ENCODE measurements at places on chromosomes 5 and 9.

DNA sequence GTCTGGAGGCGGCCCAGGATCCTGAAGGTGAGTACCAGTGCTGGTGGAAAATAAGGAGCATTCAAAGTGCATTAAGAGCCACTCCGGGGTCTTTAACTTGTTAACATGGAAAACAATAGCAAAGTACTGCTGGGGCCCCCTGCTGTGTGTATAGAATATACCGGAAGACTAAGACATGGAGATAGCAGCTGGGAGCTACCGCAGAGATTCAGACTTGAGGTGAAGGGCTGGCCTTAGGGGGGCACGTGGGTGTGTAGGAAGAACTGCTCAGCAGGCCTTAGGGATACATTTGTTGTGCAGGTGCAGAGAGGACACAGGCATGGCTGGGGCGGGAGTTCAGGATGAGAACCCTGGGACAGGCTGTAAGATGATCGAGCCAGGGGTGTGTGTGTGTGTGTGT lies 1.2 kb upstream of the DMRT1 start:
- DNase-seq: no peak

DNA sequence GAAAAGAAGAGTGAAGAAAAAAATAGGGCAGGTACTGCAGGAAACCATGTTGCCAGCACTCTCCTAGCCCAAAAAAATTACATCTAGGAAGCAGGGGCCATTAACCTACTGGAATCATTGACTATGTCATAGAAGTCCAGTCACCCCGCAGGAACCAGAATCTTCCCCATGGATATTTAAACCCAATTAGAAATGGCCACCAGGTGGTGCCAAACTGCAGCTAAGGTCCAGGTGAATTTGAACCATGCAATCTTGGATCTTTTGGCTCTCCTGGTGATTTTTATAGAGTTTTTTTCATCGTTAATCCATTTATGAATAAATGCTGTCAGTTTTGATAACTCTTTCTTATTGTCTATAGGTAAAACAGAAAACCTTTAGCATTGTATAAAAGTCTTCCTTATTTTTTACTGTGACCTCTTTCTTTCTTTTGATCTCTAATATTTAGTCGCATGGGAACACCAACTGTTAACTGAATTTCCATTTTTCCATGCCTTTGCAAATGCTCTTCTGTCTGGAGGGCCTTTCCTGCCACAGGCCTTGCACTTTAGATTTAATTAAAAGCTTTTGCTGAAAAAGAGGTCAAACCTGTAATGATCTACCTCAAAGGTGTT lies 147.5 kb upstream of the FGF10 start:
- DNase-seq: no peak

- no peak for DNase-seq
These were observed 39.0 kb upstream of the ZFYVE16 start for GRCh38 chr5:80368661-80369480.

GRCh38 chr9:94788570-94789105 lies 62.1 kb downstream of the AOPEP start:
- no peak for DNase-seq

- DNase-seq: no peak
These were observed 1.5 kb downstream of the CTNNA1 start for GRCh38 chr5:138754699-138755057.

DNA sequence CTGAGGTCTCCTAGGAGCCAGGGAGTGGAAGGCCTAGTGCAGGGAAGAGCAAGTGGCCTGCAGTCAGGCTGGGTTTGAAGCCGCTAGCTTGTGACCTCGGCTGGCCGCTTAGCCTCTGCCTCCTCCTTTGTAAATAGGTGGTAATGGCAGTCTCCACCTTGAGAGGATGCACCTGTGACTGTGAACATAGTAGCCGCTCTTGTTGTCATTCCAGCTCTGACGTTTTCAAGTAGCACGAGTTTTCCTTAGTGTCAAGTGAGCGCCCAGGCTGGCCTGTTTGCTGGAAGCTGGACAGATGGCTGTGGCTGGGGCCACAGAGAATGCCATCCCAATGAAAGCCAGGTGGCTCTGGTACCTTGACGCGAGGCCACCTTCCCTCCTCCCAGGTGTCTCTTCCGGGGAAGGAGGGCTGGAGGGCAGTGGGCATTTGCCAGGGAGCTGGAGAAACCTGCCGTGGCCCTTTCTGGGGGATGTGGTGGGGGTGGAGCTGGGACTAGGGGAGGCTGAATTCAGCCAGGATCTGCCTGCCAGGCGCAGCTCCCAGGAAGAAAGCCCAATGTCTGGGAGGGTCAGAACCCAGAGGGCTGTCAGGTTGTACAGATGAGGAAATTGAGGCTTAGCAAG lies 2.5 kb downstream of the ASS1 start:
- DNase-seq: no peak

DNA sequence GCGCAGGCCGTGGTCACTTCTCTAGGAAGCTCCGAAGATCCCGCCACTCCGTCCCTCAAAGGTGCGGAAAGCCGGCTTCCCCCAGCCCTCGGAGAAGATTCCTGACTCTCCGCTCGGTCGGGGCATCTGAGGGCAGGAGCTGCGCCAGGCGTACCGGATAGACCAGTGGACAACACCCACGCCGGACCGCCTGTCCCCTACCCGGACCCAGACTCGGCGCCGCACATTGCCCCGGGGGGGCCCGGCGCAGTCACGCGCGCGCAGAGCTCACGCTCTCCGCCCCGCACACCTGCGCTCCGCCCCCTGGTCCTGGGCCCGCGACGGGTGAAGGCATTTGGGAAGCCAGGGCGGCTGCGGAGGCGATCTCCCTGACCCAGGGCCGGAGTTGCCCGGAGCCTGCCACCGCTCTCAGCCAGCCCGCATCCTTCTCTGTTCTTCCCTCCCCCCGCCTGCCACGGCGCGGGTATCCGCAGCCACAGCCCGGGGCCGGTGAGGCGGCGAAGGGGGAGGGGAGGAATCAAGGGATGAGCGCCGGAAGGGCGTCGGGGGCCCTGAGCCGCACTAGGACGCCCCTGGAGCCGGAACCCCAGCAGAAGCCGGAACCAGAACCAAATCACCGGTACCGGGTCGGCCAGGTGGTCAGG lies 448 bp downstream of the RELL2 start:
- DNase-seq: no peak

- no peak for DNase-seq
These were observed 164.1 kb downstream of the HSD17B3 start for GRCh38 chr9:96137671-96138429.

GRCh38 chr5:121313886-121314285 lies 537.8 kb upstream of the FTMT start:
- no peak for DNase-seq

DNA sequence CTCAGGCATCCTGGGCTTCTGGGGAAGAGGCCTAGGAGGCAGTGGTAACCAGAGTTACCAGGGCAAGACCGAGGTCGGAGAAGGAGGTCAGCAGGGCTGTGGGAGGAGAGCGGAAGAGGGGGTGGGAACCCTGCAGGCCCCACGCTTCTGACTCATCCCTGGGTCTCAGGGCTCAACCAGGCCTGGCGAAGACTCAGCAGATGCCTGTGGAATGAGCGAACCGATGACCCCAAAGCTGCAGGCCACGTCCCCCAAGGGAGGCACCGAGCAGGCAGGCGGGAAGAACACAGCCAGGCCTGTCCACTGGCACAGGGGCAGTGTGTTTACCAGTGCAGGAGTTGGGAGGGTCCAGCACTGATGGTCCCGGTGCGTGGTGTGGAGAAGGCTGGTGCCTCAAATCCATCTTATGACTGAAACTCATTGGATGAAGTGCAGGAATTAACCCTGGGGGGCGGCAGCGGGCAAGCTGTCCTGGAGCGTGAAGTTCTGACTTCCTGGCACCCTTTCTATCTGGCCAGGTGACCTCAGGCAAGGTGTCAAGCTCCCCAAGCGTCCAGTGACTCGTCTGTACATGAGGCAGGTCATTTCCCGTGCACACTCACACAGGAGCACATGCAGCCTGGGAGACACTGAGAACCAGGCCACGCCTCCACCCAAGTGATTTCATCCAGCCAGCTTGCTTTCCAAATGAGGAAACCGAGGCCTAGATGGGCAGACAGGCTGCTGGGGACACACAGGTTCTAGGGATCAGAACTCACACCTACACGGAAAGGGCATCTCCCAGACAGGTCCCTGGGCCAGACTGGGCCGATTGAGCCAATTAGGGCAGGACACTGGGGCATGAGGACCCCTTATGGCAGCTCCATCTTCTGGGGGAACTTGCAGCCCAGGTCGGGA lies 69.1 kb downstream of the ADAMTS2 start:
- peak; percentile 74 for DNase-seq

GRCh38 chr9:109171926-109172325 lies 4.9 kb upstream of the FRRS1L start:
- DNase-seq: no peak

DNA sequence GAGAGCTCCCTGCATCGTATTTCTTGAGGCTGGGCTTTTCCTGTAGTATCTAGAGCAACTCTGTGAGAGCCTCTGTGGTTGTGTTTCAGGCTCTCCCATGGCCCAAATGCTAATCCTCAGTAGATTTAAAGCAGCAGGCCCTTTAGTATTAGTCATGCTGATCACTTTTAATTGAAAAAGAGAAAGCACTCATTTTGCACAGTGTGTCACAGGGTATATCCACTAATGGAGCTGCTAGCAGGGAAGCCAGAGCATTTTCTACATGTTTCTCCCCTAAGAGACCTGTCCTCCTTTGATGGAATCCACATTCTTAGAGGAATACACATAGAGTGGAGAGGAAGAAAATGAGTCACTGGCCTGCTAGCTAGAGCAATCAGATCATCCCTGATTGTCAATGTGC lies 348.5 kb downstream of the TMEM232 start:
- no peak for DNase-seq

DNA sequence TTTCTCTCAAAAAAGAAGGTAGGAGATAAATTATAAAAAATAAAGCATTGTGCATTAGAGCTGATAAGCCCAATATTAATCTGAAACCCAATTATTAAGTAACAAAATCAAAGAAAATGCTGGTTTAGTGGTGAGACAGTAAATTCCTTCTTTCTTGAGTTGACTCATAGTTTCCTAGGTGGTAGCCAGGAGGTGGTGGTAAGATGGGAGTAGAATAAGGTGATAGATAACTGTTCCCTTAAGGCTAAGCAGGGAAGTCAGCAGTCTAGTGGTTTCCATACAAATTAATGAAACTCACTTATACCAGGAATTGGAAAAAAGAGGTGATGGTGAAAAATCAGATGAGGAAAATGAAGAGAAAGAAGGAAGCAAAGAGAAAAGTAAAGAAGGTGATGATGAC lies 23.2 kb downstream of the LYSMD3 start:
- DNase-seq: no peak

DNA sequence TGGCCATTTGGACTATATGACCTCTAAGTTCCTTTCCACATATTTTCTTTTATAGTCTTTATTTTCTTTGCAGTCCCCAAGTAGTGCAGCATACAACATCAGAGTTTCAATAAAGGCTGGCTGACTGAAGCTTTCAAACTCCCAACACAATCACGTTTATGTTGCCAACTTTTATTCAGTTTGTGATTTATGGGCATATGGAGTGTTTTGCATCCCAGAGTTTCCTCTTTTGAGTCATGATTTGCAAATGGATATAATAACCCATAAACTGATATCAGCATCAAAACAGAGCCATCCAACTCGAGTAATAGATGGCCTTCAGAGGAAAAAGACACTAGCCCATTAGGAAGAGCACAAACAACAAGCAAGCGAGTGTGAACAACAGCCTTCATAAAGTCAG lies 414.0 kb downstream of the ELAVL2 start:
- DNase-seq: no peak

GRCh38 chr5:138817241-138817640 lies 57.9 kb downstream of the LRRTM2 start:
- no peak for DNase-seq

DNA sequence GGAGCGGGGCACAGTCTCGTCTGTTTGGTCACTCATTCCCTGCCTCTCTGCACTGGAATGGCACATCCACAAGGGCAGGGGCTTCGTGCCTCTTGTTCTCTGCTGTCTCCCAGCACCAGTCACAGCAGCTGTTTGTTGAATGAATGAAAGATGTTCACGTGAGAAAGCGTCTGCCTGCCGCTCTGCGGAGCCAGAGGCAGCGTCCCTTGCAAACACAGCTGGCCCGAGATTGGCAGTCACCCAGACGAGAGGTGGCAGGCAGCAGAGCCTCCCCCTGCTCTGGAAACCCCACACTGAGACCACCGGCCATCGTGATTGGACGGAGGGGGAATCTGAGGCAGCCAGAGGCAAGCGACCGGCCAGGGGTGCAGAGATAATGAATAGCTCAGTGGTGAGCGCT lies 6.0 kb upstream of the FAM163B start:
- DNase-seq: no peak

GRCh38 chr5:86143837-86144236 lies 473.9 kb upstream of the COX7C start:
- DNase-seq: no peak

DNA sequence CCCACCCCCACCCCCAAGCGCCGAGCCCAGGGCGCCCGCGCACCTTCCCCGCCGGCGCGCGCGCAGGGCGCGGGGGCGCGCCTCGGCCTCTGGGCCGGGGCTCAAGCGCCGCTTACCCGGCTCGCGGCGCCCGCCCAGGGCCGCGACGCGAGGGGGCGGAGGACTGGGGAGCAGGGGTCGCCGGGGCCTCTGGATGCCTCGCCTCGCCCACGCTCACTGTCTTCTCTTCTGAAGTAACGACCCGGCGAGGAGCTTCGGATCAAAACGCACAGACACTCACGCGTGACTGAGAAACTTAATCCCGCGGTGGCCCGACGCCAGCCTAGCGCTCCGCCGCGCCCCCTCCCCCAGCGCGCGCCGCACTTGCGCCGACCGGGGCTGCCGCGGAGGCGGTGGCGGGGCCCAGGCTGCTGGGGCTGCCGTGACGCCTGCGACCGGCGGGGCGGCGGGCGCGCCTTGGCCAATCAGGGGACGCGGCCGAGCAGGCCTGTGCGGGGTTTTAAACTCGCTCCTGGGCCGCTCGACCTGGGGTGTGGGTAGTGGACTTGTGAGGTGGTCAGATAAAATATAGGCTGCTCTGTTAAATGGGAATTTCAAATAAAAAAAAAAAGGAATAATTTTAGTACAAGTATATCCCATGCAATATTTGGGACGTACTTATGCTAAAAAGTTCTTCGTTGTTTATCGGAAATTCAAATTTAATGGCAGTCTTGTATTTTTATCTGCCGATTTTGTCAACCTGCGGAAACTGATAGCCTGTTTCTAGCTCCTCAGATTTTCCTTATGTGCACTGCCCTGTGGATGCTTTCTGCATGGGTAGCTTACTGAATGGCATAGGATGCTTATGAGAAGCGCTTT lies at the start of gene MPDZ:
Gene MPDZ (minus strand): TSS at position 409 of the 858 bp plus-strand sequence. CDS start 29,377 bp downstream, outside the sequence.
- no peak for DNase-seq

GRCh38 chr5:44613936-44614335 lies 194.8 kb upstream of the MRPS30 start:
- no peak for DNase-seq

DNA sequence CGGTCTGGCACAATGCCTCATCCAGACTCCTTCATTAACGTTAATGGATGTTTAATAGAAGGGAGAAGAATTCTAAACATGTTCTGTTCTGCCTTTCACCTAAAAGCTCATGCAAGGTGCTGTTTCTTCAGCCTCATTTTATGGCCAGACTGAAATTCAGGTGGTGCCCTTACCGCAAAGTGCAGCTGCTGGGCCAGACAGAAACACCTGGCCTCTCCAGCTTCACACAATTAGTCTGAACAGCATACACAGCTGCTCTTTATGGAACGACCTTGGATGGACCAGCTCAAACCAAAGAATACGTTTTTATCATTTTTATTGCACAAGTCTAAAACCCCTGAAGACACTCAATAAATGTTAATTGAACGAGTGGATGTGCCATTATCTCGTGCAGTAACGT lies 4.6 kb downstream of the SNCAIP start:
- no peak for DNase-seq

GRCh38 chr5:143315929-143316328 lies 87.6 kb downstream of the NR3C1 start:
- no peak for DNase-seq
